Fibroblast of skin of right biceps (primary cell): ENCODE measurements at places on chromosomes 12 and 14.

DNA sequence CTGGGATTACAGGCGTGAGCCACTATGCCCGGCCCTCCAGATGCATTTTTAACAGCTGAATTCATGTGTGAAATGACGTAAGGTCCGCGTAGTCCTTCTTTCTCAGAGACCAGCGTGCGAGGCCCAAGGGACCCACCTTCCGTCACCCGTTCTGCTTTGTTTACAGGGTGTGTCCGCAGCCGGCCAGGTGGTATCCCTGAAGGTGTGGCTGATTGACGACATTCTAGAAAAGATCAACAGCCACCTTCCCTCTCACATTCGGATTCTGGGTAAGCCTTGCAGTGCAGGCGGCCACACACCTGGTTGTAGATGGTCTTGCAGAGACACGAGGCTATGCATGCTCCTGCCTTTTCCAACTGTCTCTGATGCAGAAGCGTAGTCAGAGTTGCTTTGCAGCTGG is 9.9 kb downstream of the PUS1 start:
- DNase-seq = no peak

- no peak for DNase-seq
These were observed 26.2 kb downstream of the DIO3 start for GRCh38 chr14:101587441-101587911.

GRCh38 chr14:23876160-23876750 is 77.3 kb upstream of the DHRS4 start:
- no peak for DNase-seq

- no peak for DNase-seq
These were observed 71.8 kb upstream of the BCAT1 start for GRCh38 chr12:25020621-25021243.

DNA sequence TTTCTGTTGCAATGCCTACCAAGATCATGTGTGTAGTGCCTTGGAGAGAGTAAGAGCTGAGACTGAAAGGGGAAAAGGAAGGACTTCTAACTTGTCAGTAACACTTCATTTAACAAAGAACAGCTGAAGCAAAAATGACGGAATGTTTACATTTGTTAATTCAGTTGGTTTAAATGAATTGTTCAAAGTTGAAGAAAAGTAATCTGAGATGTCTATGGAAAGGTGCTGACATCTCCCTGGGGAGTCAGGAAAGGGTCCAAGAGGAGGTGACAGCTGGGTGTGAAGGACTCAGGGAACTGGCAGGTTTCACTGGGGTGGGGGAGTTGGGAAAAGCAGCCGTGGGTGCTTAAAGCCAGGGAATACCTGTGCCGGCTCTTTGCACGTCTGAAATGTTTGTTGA is 7.9 kb downstream of the TMEM63C start:
- DNase-seq = no peak

DNA sequence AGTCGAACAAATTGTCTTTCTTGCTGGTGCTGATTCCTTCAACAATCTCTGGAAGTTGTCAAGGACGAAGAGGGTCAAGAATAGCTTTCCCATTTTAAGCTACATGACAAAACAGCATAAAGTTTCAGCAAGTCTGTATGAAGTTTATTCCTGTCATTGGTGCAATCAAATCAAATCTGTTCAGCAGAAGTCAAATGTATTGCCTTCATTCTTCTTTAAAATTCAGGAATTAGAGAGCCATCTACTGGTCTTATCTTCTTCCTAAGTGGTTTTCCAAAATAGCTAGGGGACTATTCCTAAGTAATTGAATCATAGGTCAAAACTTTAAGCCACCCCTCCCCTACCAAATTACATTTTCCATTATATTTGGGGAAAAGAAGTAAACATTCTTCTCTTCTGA is 990.2 kb downstream of the GALC start:
- DNase-seq = peak; percentile 69

GRCh38 chr12:11902525-11902875 is 168.2 kb upstream of the BCL2L14 start:
- no peak for DNase-seq

DNA sequence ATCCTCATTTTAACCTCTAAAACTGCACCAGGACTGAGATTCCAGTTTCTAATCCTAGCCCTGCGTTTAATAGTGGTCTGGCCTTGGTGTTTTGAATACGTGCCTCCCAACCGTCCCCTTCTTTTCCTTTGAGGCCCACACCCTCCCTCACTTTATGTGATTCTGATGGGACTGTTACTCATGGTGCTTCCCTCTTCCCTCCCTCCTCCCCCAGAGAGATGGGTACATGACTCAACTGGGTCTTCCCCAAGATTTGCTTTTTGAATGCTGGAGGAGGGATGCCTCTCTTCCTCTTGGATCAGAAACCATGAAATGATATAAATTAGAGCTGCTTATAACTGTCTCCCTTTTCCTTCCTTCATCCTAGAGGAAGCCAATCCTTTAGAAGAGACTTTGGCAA is 8.2 kb upstream of the PPP2R5E start:
- peak; percentile 58 for DNase-seq

GRCh38 chr12:93751864-93752610 is 74.9 kb downstream of the CRADD start:
- DNase-seq = peak; percentile 66
